H4 (cell line): ENCODE measurements at places on chromosomes 16 and 17. TPM values are rescaled to one million over a fixed set of nuclear protein-coding genes. Genes with fewer than 3 reads are reported as not detected.

The BHLHA9 gene
- total RNA-seq = not detected in 2 replicates

The ADORA2B gene
- total RNA-seq = 29.3 and 32.1 TPM in 2 replicates

The SLC46A1 gene
- total RNA-seq = 4.7 and 4.9 TPM in 2 replicates

The G6PC1 gene
- total RNA-seq = not detected in 2 replicates

The KRT36 gene
- not detected in 2 replicates for total RNA-seq

The SPIRE2 gene
- 4.6 and 5.0 TPM in 2 replicates for total RNA-seq

The HOXB1 gene
- total RNA-seq = not detected in 2 replicates

The RASD1 gene
- total RNA-seq = not detected in 2 replicates

The CCL13 gene
- not detected in 2 replicates for total RNA-seq

The NPIPA2 gene
- total RNA-seq = not detected in 2 replicates

The KCNH6 gene
- total RNA-seq = not detected in 2 replicates

The ZSWIM7 gene
- 8.8 and 17.4 TPM in 2 replicates for total RNA-seq

The ERI2 gene
- total RNA-seq = 11.7 and 21.9 TPM in 2 replicates

The GPRC5C gene
- total RNA-seq = 63.4 and 78.9 TPM in 2 replicates

The MARCHF10 gene
- total RNA-seq = not detected in 2 replicates

The NLRC3 gene
- not detected in 2 replicates for total RNA-seq

The C16orf95 gene
- total RNA-seq = 8.0 and 13.4 TPM in 2 replicates

The TSPOAP1 gene
- total RNA-seq = not detected in 2 replicates

The OMG gene
- not detected in 2 replicates for total RNA-seq

The GLYR1 gene
- 20.6 and 35.8 TPM in 2 replicates for total RNA-seq

The CNTD1 gene
- not detected in 2 replicates for total RNA-seq
